Caco-2 (cell line): ENCODE measurements at places on chromosomes 6 and 20.

DNA sequence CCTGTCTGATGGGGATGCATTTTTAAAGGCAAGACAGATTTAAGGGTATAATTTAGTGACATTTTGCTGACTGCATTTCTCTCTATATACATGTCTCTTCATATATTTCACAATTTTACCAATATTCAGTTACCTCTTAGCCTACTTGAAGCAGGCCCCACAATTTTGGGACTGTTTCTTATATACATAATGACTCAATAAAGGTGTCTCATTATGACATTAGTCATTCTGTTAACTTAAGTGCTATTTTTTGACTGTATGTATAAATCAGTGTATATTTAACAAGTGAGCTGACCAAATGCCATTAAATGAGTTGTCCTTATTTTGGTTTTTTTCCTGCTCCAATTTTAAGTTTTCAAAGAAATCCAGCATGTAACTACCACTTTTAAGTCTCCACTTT is 313.3 kb downstream of the SOX4 start:
- no peaks in the 10 kb centered on the region for H3K36me3 ChIP-seq
- H3K4me3 ChIP-seq = no peak overlapping the region
- H3K27me3 ChIP-seq = no peaks in the 10 kb centered on the region
- no peak overlapping the region for H3K27ac ChIP-seq
- H3K4me1 ChIP-seq = no peaks in the 10 kb centered on the region

DNA sequence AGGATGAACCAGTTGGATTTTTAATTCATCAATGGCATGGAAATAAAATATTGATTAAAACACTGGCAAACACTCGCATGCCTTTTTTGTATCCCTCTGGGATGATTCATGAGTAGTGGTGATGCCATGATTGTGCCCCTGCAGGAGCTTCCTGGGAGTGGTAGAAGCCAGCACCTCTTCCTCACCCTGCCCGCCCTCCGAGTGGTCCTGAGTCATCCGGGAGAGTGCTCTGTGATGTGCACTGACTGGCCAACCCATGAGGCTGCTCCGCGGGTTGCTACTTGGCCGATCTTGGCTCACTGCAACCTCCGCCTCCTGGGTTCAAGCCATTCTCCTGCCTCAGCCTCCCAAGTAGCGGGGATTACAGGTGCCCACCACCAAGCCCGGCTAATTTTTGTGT is 27.4 kb downstream of the GJA10 start:
- no peak overlapping the region for H3K27ac ChIP-seq
- H3K4me1 ChIP-seq = no peaks in the 10 kb centered on the region
- H3K36me3 ChIP-seq = no peaks in the 10 kb centered on the region
- no peak for DNase-seq
- no peak overlapping the region for H3K4me3 ChIP-seq

DNA sequence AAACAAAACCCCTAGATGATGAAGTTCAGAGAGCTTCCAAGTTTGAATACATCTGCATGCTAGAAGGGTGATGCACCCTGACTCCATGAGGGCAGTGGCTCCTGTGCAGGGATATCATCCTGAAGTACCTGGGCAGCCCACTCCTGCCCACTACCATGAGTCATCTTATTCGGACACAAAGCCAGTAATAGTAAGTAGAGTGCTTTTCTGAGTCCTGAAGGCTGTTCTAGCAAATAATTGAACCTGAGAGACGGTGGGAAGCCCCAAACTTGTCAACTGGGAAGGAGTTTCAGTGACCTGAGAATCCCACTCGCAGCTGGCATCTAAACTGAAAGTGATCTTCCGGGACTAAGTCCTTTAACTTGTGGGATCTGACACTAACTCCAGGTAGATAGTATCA is 152.9 kb upstream of the COL21A1 start:
- H3K27ac ChIP-seq = peak overlapping the region; percentile 97
- H3K4me3 ChIP-seq = no peak overlapping the region
- H3K36me3 ChIP-seq = no peaks in the 10 kb centered on the region

GRCh38 chr20:8504030-8504429 is 372.0 kb downstream of the PLCB1 start:
- 0 out of 2 replicates have a peak, but pooled peaks cover 1% of the 10 kb centered on the region for H3K36me3 ChIP-seq
- no peak for DNase-seq
- no peaks in the 10 kb centered on the region for H3K27me3 ChIP-seq
- H3K4me1 ChIP-seq = no peaks in the 10 kb centered on the region
- no peak overlapping the region for H3K4me3 ChIP-seq

DNA sequence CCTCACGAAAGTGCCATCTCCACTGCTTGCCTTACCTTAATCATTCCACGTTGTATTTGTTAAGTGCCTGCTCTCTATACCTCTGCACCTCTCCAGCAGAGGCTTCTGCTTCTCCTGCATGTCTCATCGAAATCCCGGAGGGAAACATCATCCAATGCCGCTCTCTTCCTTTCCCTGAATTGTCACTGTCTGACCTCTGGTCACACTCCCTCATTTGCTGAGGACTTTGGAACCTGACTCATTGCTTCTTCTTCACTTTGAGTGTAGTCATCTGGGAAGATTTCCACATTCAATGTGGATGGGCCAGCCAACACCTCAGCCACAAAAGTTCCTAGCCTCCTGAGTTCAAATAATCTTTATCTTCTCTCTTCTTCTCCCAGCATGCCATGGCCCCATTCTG is 78.9 kb upstream of the BEND6 start:
- peak overlapping the region; percentile 24 for H3K27ac ChIP-seq
- peaks cover 8% of the 10 kb centered on the region for H3K4me1 ChIP-seq
- peak; percentile 51 for DNase-seq
- no peaks in the 10 kb centered on the region for H3K36me3 ChIP-seq
